ENCODE measurements at places on chromosomes 1 and 21.
A peak's percentile ranks its signal among the peaks of the same experiment; 100 is the strongest.

DNA sequence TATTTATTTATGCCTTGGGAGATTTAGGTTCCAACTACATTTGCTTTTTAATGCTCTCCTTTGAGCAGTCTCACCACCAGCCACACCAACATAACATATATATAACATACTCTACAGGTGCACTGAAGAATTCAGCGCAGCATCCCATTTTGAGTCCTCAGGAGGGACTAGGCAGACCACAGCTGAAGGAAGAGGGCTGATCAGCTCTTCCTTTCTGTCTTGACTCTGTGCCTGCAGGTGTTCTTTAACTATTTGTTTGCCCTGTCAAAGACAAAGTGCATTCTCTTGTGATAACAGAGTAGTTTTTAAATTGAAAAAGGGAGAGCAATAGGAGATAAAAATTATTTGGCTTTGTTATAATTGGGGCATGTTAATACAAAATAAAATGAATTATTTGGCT lies 17.0 kb downstream of the HIPK1 start:
- DNase-seq, result no peak

- DNase-seq, result no peak
Measured at GRCh38 chr1:157523774-157524493, 28.4 kb downstream of the FCRL5 start.

DNA sequence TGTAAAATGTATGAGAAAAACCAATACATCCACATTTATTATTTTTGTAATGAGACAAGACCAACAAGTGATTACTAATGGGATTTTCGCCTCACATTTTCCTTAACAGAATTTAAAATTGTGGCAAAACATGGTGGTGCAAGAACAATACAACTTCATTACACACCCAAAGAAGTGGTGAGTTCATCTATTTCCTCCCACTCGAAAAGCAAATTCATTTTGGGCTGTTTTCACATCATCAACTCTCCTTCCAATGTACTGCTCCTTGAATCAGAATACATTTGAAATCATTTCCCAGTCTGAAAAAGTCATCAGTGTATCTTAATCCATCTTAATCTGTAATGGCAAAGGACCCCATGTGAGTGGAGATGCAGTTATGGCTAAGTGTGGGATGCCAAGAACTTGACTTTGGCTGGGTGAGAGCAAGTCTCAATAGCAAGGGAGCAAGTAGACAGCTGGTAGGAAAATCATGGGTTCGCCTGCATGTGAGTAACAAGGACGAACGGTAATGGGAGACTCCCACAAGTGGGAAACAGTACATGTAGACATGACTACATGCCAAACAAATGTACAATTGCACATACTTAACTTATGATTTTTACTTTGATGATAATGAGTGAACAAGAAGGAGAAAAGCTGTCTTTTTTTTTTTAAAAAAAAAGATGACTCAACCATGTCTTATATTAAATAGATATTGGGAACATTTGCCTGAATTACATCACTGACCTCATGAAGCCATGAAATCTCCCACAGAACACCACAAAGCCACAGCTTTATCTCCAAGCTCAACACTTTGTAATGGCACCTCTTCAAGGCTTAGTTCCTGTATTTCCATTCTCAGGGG lies 46.0 kb downstream of the RUNX1 start:
- no peak for DNase-seq

DNA sequence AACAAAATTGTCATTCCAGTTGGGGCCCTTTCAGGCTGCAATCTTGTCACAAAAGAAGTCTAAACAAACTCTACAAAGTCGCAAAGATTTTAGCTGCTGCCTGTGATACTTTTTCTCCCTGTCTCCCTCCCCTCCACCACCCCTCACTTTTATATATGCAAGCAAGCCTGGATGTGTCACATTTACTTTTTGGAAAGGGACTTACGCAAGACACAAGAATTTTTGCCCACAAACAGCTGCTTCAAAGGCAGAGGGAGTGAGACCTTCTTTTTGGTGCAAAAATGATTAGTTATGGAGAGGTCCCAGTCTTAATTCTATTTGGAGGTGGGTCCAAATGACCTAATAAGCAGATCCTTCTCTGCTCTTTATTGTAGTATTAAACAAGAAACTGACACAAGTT lies 22.9 kb upstream of the RALGPS2 start:
- DNase-seq, result no peak

DNA sequence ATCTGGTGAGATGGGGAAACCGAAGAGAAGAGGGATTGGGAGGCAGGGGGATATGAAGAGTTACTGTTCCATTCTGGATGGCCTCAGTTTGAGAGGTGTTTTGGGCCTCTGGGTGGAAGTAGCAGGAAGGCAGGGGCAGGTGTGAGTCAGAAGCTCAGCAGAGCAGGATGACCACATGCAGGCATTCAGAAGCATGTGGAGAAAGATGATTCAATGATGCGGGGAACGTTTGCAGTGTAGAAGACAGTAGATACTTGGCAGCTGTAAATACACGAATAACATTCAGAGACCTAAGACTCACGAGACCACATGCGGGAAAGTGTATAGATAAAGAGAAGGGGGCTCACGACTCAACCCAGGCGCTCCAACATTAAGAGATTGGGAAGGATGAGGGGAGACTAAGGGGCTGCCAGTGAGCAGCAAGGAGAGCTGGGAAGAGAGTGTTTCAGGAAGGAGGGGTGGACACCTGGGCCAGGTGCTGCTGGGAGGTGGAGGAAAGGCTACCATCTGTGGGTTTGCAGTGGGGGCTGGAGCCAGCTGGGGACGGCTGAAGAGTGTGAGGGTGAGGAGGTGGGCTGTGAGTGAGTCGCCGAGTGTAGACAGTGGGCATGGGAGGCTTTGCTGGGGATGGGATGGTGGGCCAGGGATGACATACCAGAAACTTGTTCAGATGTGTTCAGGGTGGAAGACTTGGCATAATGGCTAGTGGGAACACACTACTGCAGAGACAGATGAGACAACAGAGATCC lies 5.8 kb upstream of the EPS8L3 start:
- no peak for DNase-seq

DNA sequence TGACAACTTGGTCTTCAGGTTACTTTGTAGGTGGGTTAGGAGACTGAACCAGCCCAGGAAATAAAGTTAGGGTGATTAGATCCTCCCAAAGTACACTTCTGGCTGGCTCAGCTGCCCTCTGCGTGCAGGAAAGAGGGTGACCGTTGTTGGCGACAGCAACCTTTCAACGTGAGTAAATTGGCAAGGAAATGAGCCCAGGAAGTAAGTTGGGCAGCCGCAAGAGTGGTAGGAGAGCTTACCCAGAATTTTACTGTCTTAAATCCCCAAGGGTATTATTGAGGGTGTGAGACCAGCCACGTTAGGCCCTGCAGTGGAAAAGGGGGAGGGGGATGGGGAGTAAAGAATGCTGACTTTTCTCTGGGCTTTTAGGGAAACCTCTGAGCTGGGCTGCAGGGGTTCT lies 1.6 kb downstream of the TENT5C start:
- no peak for DNase-seq

GRCh38 chr1:113784104-113784779 lies 25.0 kb upstream of the PHTF1 start:
- no peak for DNase-seq

DNA sequence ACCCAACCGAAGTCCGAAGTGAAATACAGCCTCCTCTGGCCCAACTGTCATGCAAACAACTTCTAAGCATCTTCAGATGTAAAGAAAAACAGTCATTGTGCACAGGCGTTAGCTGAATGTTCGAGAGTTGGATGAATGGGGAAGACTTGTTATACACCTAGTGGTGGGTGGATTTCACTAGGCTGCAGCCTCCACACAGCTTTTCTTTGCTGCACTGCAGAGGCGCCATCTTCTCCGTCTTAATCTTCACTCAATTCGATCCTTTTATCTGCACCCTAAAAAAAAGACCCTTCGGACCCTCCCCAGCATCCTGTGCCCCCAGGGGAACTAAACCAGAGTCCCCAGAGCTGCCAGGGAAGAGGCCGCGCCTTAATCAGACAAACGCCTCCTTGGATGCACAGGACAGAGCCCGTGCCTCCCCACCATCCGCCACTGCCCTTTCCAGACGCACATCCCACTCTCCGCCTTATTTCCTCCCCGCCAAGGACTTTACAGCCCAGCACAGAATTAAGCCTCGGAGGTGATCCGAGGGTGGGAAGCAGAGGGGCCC lies 1.4 kb downstream of the APP start:
- DNase-seq, result peak; percentile 72

DNA sequence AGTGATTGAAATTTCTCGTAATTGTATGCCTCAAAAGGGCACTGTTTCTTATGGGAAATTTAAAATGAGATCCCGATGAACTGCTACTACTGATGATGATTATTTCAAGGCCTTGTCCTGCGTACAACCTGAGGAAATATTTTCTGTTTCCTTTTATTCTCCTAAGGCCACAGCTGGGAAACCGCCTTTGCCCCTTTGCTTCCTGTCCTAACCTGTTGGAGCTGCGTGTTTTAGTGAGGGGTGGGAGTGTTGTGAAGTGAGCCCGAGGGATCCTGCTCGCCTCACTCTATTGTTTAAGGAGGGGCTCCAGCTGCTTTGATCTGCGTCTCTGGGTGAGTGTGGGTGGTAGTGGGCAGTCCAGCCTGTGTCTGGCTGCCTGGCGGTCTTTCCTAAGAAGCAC lies 14.4 kb downstream of the LAMC2 start:
- no peak for DNase-seq

- DNase-seq, result no peak
Measured at GRCh38 chr1:162946701-162947100, 85.7 kb upstream of the CCDC190 start.

DNA sequence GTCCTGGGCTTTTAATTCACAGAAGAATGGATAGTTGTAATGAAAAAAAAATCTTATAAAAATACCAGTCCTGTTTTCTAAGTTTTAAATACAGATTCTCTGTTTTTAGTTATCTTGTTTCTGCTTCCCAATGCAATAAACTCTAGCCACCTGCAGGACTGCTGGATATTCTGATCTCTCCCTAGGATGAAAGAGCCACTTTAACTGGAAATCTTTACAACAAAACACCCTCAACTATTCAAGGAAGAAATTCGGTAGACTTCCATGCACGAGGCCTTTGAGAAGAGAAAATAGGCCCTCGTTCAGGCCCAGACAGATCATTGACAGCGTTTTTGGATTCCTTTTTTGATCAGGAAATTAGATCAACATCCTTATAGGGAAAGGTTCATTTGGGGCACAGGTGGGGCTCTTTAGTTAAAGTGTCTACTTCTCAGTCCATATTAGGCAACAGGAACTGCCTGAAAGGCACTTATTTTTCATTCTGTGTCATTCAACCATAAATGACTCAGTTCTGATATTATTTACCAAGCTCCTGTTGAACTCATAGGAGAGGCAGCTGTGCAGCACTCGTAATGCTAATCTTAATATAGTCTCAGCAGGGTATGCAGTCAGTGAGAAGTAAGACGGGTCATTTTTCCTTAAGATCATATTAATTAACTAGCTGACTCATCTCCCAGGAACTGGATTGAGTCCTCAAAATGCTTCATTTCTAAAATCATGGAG lies 71.1 kb upstream of the ERRFI1 start:
- no peak for DNase-seq

GRCh38 chr1:25732821-25733220 lies 67.2 kb upstream of the SELENON start:
- no peak for DNase-seq

- no peak for DNase-seq
Measured at GRCh38 chr1:63255153-63255552, 67.2 kb upstream of the FOXD3 start.

DNA sequence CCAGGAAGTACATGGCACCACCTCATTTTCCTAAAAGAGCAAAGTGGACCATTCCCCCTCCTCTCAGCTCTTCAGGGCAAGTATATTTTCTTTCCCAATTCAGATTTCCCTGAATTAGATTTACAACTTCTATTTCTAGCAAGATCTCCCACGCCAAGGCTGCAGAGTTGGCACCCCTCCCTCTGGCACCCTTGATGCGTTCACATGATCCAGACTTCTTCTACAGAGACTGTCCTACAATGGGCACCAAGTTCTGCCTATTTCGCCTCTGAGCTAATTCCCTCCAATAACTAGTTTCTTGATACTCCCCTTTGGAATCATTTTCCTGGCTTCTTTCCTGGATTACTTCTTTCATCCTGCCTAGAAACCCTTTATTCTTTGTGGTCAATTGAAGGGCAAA lies 122.0 kb downstream of the CDC7 start:
- no peak for DNase-seq

GRCh38 chr1:96643519-96643918 lies 78.1 kb upstream of the PTBP2 start:
- no peak for DNase-seq

DNA sequence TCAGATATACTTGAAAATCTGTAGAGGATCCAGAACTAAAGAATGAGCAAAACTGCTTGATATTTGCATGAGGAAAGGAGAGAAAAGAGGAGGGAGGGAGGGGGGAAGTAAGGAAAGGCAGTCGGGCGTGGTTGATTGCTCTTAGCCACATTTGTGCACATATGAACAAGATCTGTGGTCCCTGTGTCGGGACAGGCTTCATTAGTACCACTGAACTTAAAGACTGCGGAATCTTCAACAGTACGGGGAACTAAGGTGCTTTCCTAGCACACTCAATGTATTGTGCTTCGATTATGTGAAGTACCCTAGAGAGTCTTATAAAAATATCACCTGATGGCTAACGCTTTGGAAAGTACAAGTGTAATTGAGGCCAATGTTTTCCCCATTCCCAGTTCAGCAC lies 59.9 kb downstream of the ZBTB18 start:
- no peak for DNase-seq

- DNase-seq, result no peak
Measured at GRCh38 chr1:18926315-18927081, 24.1 kb upstream of the ALDH4A1 start.

DNA sequence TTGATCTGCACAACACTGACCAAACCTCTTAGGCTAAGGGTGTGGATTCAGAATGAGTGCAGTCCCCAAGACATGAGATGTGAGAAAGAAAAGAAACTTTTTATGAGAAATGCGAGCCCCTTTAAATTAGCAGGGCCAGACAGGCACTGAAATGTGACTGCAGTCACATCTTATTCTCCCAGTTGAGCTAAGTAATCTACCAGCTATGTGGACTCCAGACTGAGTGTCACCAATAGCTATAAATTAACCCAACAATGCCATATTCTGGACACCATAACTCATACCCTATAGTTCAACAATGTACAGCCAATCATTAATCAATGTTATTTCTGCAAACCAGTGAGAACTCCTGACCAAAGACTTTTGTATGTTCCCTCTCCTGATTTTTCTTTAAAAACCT lies 153.2 kb downstream of the COQ8A start:
- DNase-seq, result no peak

GRCh38 chr1:247415423-247416361 lies at the start of gene NLRP3:
NLRP3 (plus strand) TSS chr1:247416173; CDS start chr1:247418801, 2,628 bp downstream.
- DNase-seq, result no peak

DNA sequence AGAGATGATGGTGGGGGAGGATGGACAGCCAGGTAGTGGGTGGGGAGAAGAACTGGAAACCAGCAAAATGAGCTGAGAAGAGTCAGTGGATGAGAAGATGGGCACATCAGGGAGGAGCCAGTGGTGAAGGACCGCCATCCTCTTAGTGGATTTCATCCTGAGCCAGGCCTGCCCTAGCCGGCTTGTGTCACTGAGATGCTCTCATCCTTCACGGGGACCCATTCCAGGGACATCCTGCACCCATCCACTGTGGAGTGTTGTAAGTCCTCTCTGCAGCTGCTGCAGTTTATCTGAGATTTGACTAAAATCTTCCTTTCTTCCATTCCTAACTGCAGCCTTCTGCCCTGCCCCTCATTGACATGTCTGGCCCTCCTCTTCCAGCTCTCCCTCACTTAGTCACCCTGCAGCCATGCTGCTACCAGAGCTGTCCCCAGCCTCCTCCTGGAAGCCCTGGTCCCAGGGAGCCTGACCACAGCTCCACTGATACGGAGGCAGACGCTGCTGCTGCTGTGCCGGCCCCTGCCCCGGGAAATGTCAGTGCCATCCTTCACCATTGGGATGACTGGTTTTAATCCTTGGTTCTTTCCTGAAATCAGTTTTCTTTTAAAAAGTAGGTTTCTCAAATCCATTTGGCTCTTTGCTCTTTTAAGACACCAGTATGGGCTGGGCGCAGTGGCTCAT lies 33.2 kb downstream of the STUM start:
- DNase-seq, result no peak

Measured in renal cortex interstitium (tissue), 15 donors.